Spinal cord (tissue), 10 donors: ENCODE measurements at places on chromosomes 4 and X. TPM values are rescaled to one million over a fixed set of nuclear protein-coding genes. Genes with fewer than 3 reads are reported as not detected.

The MAGEB1 gene
- not detected for total RNA-seq

The ZNF674 gene
- total RNA-seq = 7.0 TPM

The CT45A2 gene
- not detected for total RNA-seq

The CT45A5 gene
- 0.89 TPM for total RNA-seq

GRCh38 chr4:8468746-8469535 is 28.4 kb downstream of the TRMT44 start:
- DNase-seq = peak; percentile 17

The BRS3 gene
- total RNA-seq = 0.30 TPM

DNA sequence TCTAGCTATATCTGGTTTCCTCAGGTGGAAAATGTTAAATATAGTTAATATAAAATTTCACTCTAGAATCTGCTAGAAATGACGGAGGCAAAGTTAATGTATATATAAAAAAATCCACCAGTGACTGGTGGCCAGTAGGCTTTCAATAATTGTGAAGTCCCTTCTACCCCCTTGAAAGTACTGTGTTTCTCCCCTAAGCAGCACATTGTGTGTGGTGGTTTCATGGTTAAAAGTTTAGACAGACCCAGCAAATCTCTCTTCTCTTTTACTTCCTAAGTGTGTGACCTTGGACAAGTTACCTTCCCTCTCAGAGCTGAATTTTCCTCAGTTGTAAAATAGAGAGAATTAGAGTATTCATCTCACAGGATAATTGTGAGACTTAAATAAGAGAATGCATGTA is 600 bp upstream of the HEPH start:
- DNase-seq = no peak

GRCh38 chrX:96563646-96564045 is 121.0 kb upstream of the DIAPH2 start:
- no peak for DNase-seq

GRCh38 chr4:10897076-10897475 is 212.5 kb upstream of the CLNK start:
- DNase-seq = no peak

DNA sequence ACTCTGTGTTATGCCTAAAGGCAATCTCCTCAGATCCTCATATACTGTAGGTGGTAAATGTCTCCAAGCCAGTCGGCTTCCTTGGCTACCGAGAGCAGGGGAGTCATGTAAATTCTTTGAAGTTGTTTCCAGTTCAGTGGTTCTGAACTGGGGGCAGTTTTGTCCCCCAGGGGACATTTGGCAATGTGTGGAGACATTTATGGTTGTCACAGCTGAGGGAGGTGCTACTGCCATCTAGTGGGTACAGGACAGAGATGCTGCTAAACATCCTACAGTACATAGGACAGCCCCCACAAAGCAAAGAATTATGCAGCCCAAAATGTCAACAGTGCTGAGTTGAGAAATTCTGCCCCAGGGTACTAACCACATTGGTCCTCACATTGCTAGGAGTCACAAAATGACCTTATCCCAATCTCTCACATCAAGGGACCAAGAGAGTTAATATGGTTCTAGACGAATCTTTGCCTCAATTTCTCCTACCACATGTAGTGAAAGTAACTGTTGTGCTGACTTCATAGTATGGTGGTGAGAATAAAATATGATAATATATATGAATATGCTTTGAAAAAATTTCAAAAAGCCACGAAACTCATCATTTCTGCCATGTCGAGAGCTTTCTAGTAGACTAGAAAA is 104.4 kb upstream of the ARHGAP24 start:
- no peak for DNase-seq

- peak; percentile 97 for DNase-seq
These were observed 103.3 kb downstream of the DCLK2 start for GRCh38 chr4:150181536-150181935.

DNA sequence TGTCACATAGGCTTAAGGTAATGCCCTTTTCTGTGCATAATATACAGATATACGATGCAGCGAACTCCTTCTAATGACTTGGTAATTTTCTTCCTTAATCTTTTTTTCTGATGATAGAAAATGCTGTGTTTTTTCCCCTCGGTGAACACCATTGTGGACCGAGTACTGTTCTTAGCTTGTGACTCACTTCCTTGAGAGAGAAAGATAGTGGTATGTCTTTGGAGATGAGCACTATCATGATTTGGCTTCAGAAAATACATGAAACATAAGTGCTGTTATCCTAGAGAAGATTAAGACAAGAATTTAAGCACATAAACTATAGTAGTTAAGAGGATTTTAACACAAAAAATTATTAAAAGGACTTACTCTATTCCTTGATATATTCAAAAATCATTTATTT is 63.9 kb downstream of the RS1 start:
- DNase-seq = no peak

The IQCM gene
- not detected for total RNA-seq

DNA sequence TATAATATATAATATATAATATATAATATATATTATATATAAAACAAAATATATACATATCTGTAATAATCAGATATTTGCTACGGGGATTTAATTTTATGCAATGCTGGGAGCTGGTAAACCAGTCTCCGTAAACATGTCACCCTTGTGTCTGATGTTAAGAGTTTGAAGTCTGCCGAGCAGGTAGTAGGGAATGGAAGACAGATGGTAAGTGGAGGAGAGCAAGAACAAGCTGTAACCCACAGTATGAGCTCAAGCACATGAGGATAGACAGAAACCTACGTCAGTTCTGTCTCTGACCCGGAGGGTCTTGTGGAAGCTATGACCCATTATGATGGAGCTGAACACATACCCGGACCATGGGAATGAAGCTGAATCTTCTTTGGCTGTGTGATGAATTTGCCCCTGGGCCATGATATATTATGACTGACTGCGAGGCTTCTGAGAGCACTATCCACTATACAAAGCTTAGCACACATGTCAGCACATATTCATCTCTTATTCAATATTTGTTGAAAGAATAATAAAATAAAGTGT is 46.2 kb downstream of the TIGD2 start:
- DNase-seq = no peak

DNA sequence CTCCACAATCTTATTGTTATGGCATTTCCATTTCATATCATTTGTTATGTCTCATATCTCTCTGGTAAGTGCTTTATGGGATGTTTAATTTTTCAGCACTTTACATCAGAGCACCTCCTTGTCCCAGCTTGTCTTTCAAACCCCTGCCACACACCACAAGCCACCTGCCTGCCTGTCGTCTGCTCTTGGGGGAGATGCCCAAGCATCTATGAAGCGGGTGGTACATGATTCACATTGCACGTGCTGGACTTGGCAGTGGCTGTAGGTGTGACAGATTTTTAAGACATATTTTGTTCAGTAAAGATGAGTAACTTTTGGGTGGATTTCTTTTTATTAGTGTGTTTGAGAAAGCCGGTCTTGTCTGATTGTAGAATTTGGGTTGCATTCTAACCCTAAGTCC is 14.2 kb upstream of the SPATA4 start:
- no peak for DNase-seq

The BEX5 gene
- 33.2 TPM for total RNA-seq

GRCh38 chr4:8834681-8835220 is 36.9 kb downstream of the HMX1 start:
- no peak for DNase-seq

DNA sequence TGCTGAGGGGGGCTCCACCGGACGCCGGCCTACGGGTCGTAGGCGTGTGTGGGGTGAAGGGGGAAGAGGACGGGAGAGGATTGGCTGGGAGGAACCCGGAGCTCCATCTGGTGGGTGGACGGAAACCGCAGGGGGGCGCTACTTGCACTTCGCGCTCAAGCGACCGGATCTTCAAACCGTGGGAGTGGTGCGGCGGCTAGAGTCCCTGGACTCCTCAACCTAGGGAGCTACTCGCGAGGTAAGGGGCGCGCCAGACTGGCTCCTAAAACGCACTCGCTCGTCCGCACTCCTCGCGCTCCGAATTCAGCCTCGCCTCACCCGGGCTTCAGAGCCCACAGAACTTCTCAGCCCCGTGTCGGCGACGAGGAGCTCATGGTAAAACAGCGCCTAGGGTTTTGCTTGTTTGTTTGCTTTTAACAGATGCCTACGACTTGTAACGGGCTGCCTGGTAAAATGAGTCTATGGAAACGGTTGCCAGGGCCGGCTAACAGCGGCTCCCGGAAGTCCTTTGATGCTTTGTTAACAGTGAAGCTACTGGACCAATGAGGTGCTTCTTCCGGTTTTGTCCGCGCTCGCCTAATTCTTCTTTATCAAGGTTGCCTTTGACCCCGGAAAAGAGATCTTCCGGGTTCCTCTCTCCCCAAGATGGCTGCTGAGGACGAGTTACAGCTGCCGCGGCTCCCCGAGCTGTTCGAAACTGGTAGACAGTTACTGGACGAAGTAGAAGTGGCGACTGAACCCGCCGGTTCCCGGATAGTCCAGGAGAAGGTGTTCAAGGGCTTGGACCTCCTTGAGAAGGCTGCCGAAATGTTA is at the start of gene IGBP1:
Gene IGBP1 (plus strand): TSS at position 145 of the 813 bp plus-strand sequence. CDS start 501 bp downstream, at position 646.
- peak; percentile 52 for DNase-seq

GRCh38 chrX:10110316-10110935 is 46.3 kb upstream of the CLCN4 start:
- no peak for DNase-seq

DNA sequence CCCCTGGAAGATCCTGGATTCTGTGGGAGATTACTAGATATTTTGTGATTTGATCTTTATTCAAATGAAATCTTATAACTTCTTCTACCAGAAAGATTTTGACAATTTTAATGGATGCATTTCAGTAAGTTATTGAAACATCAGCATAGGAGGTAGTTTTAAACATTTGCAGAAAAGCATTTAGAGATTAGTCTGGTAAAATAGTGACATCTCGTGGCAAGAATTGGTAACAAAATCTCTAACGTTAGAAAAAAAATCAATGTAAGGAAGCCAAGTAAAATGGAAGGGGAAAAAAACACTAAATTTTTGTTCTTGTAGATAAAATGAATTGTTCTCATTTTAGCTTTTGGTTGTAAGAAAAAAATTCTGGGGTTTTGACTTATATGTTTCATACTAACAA is 73.3 kb downstream of the TASL start:
- peak; percentile 15 for DNase-seq
